ENCODE measurements at places on chromosomes 4 and X.

GRCh38 chr4:16524911-16525554 lies 298.8 kb upstream of the TAPT1 start:
- H3K4me1 ChIP-seq, result no peaks in the 10 kb centered on the region
- no peaks in the 10 kb centered on the region for H3K27me3 ChIP-seq
- no peak overlapping the region for H3K4me3 ChIP-seq
- no peak overlapping the region for H3K27ac ChIP-seq
- no peaks in the 10 kb centered on the region for H3K36me3 ChIP-seq
- DNase-seq, result no peak

- peaks cover 19% of the 10 kb centered on the region for H3K36me3 ChIP-seq
- H3K27me3 ChIP-seq, result no peaks in the 10 kb centered on the region
- peak overlapping the region; percentile 61 for H3K4me3 ChIP-seq
- H3K27ac ChIP-seq, result peak overlapping the region; percentile 61
Observed at GRCh38 chr4:6674500-6675149, 19.1 kb upstream of the S100P start.

DNA sequence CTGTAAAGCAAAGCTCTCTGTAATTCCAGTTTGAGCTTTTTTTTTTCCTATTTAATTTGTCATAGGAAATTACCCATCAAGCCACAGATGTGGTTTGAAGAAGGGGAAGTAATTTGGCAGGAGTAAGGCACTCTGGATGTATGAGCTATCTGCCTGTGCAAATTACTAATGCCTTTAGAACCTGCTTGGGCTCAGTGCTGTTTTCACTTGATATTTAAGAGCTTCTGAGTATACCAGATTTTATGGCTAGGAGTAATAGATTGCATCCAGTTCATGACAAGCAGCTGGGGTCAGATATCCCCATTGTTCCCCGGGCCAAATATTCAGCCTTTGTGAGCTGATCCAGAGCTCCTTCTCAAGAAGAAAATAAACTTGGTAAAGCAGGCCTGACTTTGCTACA lies 89.1 kb downstream of the DCAF8L2 start:
- H3K27me3 ChIP-seq, result no peaks in the 10 kb centered on the region
- no peak overlapping the region for H3K27ac ChIP-seq
- no peaks in the 10 kb centered on the region for H3K4me1 ChIP-seq
- H3K36me3 ChIP-seq, result no peaks in the 10 kb centered on the region

DNA sequence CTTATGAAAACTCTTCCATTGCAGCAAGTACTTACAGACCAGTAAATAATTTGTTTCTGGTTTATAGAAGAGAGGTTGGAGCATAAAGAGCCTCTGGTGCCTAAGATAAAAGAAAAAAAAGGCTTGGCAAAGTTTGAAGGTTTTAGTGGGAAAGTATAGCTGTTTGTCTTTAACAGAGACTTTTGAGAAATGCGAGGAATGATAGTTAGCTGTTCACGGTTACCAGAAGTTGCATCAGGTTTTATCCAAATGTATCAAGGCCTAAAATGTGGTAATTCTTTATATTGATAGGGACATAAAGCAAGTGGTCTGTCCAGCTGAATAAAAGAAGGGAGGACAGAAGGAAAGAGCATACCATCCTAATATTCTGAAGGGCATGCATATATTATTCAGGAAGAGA lies 29.3 kb downstream of the RAP1GDS1 start:
- no peak overlapping the region for H3K27ac ChIP-seq
- DNase-seq, result no peak
- no peaks in the 10 kb centered on the region for H3K27me3 ChIP-seq
- H3K4me3 ChIP-seq, result no peak overlapping the region
- H3K4me1 ChIP-seq, result no peaks in the 10 kb centered on the region

GRCh38 chrX:40285876-40286275 lies 188.1 kb upstream of the BCOR start:
- H3K27ac ChIP-seq, result no peak overlapping the region
- no peaks in the 10 kb centered on the region for H3K36me3 ChIP-seq
- DNase-seq, result no peak
- H3K4me1 ChIP-seq, result no peaks in the 10 kb centered on the region

- no peak overlapping the region for H3K27ac ChIP-seq
- H3K27me3 ChIP-seq, result no peaks in the 10 kb centered on the region
- no peaks in the 10 kb centered on the region for H3K4me1 ChIP-seq
- H3K36me3 ChIP-seq, result no peaks in the 10 kb centered on the region
- no peak overlapping the region for H3K4me3 ChIP-seq
Observed at GRCh38 chr4:126552321-126552720, 1080.4 kb upstream of the INTU start.

- H3K4me1 ChIP-seq, result no peaks in the 10 kb centered on the region
- H3K27ac ChIP-seq, result no peak overlapping the region
- H3K4me3 ChIP-seq, result no peak overlapping the region
- no peaks in the 10 kb centered on the region for H3K27me3 ChIP-seq
- no peak for DNase-seq
Observed at GRCh38 chr4:23225564-23225963, 532.8 kb downstream of the GBA3 start.

- H3K4me1 ChIP-seq, result peaks cover 30% of the 10 kb centered on the region
- DNase-seq, result peak; percentile 99
- no peaks in the 10 kb centered on the region for H3K27me3 ChIP-seq
- no peaks in the 10 kb centered on the region for H3K36me3 ChIP-seq
Observed at GRCh38 chrX:79138658-79139241, 5.7 kb upstream of the GPR174 start.

DNA sequence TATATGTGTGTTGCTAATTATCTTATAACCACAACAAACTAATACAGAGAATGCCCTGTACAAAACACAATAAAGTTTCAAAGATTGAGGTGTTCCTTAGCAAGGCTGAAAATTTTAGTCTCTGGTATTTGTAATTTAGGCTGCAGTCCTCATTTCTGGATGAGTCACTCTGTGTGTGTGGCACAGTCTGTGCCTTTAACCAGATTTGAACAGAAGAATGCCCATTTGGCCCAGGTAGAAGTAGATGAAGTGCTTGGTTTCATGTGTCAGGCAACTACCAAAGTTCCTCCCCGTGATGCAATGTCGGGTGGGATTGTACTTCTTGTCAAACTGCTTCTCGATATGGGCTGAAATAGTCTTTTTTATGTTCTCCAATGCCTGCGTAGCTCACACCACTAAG lies 91.6 kb upstream of the H2AZ1 start:
- H3K4me1 ChIP-seq, result no peaks in the 10 kb centered on the region
- no peak for DNase-seq
- H3K36me3 ChIP-seq, result no peaks in the 10 kb centered on the region
- peaks cover 2% of the 10 kb centered on the region for H3K27me3 ChIP-seq
- no peak overlapping the region for H3K27ac ChIP-seq

DNA sequence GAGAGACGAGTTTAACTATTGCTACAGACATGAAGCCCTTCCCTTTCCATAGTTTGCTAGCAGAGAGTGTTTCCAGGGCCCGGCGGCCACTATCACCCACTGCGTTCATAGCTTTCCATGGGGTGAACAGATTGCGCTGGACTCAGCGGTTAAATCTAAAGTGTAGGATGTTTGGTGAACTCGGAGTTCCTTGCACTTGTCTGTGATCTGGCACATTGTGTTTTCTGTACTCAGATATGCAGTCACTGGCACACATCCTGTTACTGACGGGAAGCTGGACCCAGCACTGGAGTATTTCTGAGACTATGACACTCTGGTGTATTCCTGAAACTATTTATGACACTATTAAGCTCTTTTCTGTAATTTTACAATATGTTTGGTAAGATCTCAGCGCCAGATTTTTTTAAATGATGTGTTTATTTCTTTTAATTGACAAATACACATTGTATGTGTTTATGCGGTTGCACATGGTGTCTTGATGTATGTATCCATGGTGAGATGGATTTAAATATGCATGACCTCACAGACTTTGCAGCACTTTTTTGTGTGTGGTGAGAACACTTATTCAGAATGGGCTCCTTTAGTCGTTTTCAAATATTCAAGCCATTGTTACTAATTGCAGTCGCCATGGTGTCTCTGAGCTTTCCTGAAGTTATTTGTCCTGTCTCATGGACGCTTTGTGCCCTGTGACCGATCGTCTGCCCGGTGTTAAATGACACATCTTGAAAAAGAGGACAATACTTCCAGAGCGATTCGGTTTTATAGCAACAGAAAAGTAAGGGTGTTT lies 14.1 kb downstream of the CD99 start:
- peaks cover 16% of the 10 kb centered on the region for H3K36me3 ChIP-seq
- peak overlapping the region; percentile 1 for H3K4me3 ChIP-seq
- peak overlapping the region; percentile 70 for H3K27ac ChIP-seq
- DNase-seq, result peak; percentile 65

- no peak overlapping the region for H3K4me3 ChIP-seq
- no peaks in the 10 kb centered on the region for H3K4me1 ChIP-seq
- no peaks in the 10 kb centered on the region for H3K27me3 ChIP-seq
- H3K27ac ChIP-seq, result no peak overlapping the region
- H3K36me3 ChIP-seq, result peaks cover 8% of the 10 kb centered on the region
Observed at GRCh38 chrX:24216037-24216436, 66.5 kb downstream of the ZFX start.

DNA sequence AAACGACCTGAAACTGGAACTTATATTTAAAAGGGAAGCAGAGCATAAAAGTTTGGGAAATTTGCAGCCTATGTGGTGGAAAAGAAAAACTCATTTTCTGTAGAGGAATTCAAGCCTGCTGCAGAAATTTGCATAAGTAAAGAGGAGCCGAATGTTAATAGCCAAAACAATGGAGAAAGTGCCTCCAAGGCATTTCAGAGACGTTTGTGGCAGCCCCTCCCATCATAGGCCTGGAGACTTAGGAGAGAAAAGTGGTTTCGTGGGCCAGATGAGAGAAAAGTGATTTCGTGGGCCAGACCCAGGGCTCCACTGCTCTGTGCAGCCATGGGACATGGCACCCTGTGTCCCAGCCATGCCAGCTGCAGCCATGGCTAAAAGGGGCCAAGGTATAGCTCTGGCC lies 361.9 kb downstream of the PCDH19 start:
- no peaks in the 10 kb centered on the region for H3K36me3 ChIP-seq
- DNase-seq, result no peak
- no peaks in the 10 kb centered on the region for H3K27me3 ChIP-seq
- no peak overlapping the region for H3K4me3 ChIP-seq
- no peaks in the 10 kb centered on the region for H3K4me1 ChIP-seq
- H3K27ac ChIP-seq, result no peak overlapping the region

All from common myeloid progenitor, CD34-positive (primary cell).